Progenitor cell of endocrine pancreas (in vitro differentiated cells): ENCODE measurements at places on chromosomes 11 and 22.
A peak's percentile ranks its signal among the peaks of the same experiment; 100 is the strongest.

DNA sequence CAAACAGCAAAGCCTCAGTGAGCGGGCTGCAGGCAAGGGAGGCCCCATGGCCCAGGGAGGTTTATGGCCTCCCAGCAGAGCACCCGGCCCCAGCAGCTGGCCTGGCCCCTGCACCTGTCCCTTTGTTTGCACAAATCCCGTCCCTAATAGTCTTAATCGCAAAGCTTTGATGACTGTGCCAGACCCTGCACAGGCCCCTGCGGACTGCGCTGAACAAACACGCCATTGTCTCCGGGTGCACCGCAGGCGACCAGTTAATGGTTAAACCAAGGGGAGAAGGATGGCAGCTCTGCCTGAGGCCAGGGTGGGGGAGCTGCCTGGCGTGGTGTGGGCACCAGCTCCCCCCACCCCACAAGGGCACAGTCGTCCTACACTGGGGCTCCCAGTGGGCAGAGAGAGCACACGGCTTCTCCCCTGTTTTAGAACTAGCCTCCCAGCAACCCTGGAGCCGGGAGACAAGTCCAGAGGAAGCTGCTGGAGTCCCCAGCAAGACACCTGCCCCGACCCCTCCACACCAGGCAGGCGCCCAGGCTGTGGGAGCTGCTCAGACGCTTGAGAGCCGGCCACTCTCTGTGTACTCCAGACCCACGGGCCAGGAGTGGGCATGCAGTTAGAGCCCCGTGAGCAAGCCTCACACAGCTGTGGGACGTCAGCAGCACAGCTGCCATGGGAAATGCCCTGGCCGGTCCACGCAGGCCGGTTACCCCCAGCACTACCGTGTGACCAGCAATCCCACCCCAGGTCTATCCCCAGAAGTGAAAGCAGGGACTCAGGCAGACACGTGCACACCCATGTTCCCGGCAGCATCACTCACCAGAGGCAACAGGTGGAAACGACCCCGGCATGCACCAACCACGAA lies 39.7 kb upstream of the TH start:
- peak; percentile 67 for DNase-seq

GRCh38 chr11:77270921-77271320 lies 30.6 kb downstream of the GDPD4 start:
- no peak for DNase-seq

DNA sequence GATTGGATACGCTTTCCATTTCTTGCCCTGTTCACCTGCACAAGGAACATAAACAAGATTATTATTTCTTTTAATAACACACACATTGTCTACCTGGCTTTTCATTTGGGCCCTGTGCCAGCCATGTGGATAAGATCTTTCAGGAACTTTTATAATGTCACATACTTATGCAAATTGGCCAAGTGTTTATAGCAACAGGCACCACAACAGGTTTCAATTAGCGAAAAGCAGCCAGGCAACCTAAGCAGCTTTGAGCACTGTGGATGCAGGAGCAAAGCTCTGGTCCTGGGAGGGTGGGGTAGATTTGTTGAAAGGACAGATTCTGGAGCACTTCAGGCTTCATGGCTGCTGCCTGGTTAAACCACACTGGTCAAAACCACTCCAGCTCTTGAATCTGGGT lies 217.4 kb downstream of the BARX2 start:
- DNase-seq, result no peak

DNA sequence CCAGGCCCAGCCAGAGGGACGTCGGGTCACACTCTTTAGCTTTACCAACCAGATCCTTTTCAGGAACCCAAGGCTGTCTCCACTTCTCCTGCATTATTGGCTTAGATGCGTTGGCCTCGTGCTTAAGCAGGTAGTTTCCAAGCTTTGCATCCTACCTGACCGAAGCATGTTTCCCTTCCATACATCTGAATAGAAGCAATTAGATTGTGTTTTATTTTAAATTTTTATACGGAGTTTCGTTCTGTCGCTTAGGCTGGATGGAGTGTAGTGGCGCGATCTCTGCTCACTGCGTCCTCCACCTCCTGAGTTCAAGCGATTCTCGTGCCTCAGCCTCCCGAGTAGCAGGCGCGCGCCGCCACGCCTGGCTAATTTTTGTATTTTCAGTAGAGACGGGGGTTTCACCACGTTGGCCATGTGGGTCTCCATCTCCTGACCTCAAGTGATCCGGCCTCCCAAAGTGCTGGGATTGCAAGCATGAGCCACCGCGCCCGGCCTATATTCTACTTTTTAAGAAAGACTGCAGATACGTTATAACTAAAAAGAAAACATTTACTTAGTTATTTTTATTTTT lies 677 bp downstream of the DYNC2H1 start:
- DNase-seq, result no peak

DNA sequence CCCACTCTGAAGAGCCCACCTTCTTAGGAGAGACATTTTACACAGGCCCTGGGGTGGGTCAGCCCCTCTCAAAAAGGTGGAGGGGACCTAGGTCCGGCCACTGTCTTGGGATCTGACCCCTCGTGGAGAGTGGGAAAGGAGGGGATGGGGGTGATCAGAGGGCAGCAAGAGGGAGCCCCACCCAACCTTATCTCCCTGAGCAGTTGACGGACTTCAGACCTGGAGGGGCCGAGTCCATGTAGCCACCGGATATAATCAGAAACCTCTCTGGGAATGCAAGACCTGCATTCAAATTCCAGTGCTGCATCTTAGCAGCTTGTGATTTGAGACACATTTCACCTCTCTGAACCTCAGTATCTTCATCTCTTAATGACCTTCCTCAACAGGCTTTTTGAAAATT lies 44.0 kb downstream of the TP53I11 start:
- no peak for DNase-seq

- no peak for DNase-seq
Measured at GRCh38 chr11:87263264-87263838, 225.6 kb downstream of the TMEM135 start.

- DNase-seq, result no peak
Measured at GRCh38 chr11:720642-721246, 14.7 kb downstream of the EPS8L2 start.

GRCh38 chr11:83542861-83543260 lies 256.7 kb upstream of the CCDC90B start:
- no peak for DNase-seq

DNA sequence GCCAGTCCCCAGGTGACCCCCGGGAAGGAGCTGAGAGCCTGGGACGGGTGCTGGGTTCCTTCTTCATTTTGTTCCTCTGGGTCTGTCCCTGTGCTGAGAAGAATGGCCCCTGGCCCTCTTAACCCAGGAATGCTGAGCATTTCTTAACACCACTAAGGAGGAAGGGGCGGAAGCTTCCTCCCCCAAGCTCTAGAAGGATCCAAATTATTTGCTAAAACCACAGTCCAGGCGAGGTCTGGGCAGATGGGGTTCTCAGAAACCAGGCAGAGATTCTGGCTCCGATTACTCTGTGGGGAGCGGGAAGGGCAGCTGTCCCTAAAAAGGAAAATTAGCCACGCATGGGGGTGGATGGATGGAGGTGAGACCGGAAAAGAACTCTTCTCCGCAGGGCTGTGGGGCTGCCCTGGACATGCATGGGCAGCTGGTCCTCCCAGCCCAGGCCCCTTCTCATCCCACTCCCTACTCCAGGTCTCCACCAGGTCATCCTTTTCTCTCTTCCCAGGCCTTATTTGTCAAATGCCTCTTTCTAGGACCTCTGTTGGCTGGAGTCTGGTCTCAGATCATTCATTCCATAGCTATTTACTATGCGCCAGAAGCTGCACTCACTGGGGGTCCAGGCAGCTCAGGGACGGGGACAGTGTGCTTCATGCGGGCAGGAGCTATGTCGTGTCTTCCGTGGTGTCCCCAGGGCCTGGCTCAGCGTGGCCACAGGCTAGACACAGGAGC lies 45.0 kb upstream of the MYH9 start:
- DNase-seq, result no peak

DNA sequence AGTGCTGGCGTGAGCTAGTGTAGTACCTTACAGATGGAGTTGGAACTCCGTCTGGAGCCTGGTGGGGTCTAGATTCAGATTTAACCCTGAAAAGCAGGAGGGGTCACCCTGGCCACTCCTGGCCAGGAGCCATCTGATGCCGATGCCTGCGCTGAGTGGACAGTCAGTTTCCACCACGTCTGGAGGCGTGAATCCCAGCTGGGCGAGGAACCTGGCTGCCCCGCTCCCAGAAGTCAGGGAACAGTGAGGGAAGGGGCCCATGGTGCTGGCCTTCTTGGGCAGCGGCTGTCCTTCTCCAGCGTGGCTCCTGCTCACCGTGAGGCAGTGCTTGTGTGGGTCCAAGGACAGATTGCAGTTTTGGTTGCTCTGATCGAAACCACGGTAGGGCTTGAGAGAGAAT lies 76.3 kb downstream of the PARVB start:
- DNase-seq, result no peak

DNA sequence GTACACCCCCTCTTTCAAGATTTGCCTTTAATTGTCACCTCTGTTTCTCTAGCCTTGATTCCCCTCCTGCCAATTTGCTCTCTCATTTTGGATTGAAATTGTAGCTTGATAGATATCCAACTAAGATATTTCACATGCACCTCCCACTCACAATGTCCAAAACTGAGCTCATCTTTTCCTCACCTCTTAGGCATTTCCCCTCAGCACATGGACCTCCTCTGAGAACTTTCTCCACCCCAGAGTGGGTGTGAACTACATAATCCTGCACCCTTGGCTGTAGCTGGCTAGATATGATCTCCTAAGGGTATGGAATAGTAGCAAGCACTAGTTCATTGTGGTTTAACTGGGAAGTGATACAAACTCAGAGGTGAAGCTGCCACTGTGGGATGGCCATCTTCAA lies 91.5 kb upstream of the SESN3 start:
- no peak for DNase-seq

- no peak for DNase-seq
Measured at GRCh38 chr11:105201166-105201565, 61.6 kb upstream of the CARD18 start.

DNA sequence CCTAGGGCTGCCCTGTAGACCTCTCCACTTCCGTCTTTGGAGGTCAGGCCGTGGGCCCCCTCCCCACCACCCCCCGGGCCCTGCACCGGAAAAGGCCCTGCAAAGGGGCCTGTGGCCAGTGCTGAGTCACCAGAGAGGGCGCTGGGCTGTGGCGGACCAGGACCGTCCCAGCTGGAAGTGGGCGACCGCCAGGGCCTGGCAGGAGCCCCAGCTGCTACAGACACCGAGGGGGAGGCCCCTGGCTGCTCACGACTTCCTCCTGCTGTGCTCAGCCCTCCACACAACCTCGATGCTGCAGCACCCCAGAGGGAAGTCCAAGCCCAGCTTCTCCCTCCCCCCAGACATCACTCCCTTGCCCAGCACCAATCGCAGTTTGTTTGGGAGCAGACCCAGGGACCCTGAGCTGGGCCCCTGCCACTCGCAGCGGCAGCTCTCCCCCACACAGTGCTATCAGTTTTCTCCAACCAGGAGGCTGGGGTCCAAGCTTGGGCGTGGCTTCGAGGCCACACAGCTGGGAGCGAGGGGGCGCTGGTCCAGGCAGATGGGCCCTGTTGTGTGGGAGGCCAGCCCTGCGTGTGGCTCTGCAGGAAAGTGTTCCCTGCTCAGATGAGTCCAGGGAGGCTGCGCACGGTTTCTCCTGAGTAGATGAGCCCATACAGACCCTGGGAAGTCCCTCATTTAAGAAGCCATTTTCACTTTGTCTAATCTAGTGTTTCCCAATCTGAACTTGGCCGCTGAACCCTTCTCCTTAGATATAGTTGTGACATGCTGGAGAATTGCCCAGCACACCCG lies 5.6 kb upstream of the SH3BP1 start:
- peak; percentile 41 for DNase-seq

- DNase-seq, result no peak
Measured at GRCh38 chr11:72860592-72860991, 46.4 kb downstream of the ATG16L2 start.

DNA sequence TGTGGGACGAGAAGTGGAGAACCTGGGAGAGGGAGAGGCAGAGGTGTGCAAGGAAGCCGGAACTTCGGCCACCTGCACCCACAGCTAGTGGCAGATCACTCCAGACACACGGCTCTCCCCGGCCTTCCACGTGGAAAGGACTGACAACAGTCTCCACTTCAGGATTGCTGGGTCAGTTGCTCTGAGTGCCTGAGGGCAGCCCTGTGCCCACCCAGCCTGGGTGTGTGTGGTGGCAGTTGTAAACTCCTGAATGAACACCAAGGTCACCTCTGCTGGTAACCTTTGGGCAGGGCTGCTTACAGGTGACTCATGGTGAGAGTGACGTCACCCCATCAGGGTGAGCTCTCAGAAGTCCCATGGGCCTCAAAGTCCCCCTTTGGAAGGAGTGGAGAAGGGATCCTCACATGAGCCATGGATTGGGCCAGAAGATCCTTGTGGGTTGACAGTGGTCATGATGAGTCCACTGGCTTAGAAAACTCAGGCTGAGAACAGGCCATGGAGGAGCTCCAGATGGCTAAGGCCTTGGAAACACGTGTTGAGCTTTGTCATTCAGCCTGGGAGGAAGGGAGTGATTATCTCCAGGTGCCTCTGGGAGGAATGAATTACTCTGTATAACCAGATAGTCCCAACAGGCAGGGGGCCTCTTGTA lies 71.3 kb downstream of the BCR start:
- DNase-seq, result no peak

DNA sequence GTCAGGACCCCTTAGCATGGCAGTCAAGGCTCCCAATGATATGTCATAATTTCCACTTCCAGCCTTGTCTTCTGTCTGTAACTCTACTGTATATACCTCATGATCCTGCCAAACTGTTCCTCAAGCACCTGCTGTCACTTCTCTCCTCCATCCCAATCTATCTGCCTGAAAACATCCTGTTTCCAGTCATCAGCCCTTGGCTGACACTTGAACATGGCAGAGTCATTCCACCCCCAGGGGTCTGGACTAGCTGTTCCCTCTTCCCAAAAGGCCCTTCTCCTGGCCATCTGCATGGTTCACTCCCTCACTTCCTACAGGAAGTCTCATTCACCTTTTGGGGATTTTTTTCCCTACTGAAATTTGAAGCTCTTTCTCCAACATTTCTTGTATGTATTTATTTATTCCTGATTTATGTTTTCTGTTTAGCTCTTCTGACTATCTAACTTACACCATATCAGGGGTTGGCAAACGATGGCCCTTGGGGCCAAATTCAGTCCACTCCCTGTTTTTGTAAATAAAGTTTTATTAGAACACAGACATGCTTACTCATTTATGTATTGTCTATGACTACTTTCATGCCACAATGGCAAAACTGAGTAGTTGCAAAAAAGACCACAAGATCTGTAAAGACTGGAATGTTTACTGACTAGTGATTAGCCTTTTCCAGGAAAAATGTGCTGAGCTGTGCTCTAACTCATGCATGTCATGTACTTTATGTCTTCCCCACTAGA lies 278.4 kb downstream of the KIRREL3 start:
- no peak for DNase-seq

- no peak for DNase-seq
Measured at GRCh38 chr11:121298774-121299173, 6.2 kb downstream of the SC5D start.

DNA sequence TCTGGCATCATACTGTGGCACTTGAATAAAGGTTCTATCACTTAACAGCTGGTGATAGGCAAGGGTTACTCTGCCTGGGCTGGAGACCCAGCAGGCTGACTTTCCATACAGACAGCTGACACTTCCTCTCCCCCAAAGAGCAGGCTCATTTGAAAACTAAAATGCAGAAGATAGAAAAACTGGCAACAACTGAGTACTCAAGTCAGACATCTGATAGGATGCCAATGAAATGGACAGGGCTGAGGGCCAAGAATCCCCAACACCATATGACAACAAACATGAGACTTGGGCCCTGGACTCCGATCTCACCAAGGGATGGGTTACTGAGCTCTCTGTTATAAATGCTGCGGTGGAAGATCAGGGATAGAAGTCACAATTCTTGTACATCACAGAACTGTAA lies 237.2 kb downstream of the LRRC4C start:
- no peak for DNase-seq

- no peak for DNase-seq
Measured at GRCh38 chr22:47588578-47588960, 826.1 kb downstream of the TBC1D22A start.
